Neural progenitor cell (in vitro differentiated cells): ENCODE measurements at places on chromosomes 16 and 17. TPM values are rescaled to one million over a fixed set of nuclear protein-coding genes. Genes with fewer than 3 reads are reported as not detected.

- DNase-seq, result no peak
These were observed 48.4 kb downstream of the RNF157 start for GRCh38 chr17:76191896-76192295.

- no peak for DNase-seq
These were observed 944 bp upstream of the MARF1 start for GRCh38 chr16:15643946-15644250.

DNA sequence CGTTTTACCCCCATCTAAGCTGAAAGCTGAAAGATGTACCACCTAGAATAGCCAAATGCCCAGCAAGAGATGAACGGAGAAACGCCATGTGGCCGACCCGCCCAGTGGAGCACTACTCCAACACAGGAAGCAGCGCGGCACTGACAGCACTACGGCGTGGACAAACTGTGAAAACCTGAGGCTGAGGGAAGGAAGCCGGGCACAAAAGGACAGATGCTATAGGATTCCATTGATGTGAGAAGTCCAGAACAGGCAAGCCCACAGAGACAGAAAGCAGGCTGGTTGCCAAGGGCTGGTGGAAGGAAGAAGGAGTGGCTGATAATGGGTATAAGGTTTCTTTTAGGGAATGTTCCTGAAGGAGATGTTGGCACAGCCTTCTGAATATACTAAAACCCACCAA lies 29.4 kb upstream of the SLC38A8 start:
- DNase-seq, result no peak

DNA sequence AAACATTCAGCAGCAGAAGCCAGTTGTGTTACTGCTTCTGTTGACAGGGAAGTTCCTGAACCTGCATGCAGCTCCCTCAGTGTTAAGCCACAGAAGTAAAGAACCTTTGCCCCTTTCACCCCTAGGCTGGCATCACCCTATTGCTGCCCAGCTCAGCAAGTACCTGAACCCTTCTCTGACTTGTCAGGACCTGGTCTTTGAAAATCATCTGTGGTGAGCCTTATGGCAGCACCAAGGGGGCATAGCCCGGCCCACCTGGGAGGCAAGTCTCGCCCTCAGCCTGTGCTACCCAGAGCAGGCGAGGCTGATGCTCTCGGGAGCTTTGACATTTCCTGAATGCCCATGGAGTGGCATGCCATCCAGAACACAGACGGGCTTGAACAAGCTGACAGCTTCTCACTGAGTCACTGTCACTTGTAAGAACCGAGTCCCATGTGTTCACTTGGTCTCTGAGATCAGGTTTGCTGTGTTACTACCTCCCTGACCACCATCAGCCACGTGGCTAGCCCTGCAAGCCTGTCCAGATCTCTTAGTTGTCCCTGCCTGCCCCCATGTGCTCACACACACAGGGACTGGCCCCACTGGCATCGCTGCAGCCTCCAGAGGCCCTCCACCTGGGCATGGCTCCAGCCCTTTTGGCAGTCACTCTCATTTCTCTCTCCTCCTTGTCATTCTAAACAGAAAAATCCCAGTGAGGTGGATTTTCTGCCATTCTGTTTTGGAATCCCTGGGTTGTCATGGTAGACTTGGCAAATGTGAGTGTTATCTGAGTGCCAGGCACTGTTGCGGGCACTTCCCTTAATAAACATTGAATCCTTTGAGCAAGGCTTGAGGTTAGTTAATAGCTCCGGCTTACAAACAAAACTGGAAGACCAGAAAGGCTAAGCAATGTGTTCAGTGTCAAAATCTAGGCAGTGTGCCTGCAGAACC lies 2.9 kb upstream of the CARMIL2 start:
- DNase-seq, result no peak

DNA sequence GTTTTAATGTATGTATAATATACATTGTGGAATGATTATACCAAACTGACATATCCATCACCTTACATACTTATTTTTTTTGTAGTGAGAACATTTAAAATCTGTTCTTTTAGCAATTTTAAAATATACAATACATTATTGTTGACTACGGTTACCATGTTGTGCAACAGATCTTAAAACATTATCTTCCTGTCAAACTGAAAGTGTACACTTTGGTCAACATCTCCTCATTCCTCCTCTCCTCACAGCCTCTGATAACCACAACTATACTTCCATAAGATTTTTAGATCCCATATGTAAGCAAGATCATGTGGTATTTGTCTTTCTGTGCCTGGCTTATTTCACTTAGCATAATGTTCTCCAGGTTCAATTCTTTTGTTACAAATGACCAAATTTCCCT lies 7.5 kb upstream of the DNAJA2 start:
- DNase-seq, result no peak

DNA sequence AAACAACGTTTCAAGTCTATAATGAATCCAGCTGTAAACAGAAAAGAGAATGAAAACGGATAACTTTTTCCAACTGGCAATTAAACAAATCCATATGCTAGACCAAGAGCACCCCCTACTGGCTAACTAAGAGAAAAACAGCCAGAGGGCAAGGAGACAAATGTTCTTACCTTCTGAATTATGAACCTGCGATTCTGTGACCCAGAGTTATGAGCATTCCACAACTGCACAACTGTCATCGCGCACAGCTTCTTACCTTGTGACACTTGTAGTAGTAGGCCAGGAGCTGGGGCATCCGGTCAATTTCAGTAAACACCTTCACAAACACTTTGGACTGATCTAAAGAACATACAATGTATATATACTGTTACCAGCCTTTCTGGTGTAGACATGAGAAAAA lies 18.6 kb downstream of the COG7 start:
- peak; percentile 65 for DNase-seq

KRTAP4-1 gene
- total RNA-seq, result 0.12 TPM in 1 of 2 replicates, not detected in the other
